ENCODE measurements at places on chromosomes 5 and 9.

DNA sequence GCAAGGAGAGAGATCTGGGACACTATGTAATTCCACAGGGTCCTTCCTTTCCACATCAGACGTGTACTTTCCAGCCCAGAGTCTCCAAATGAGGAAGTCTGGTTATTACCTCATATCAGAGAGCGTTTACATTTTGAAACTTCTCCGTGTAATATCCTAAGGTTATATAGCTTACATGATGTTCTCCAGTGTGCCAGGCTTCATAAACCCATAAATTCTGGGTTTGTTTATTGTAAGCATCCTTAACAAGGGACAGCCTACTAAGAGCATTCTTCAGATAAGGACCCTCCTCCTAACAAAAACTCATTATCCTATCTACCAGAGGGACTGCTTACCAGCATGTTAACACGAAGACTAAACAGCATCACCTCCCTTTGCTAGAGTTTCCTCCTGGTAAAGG is 17.9 kb downstream of the SRFBP1 start:
- no peak for DNase-seq

DNA sequence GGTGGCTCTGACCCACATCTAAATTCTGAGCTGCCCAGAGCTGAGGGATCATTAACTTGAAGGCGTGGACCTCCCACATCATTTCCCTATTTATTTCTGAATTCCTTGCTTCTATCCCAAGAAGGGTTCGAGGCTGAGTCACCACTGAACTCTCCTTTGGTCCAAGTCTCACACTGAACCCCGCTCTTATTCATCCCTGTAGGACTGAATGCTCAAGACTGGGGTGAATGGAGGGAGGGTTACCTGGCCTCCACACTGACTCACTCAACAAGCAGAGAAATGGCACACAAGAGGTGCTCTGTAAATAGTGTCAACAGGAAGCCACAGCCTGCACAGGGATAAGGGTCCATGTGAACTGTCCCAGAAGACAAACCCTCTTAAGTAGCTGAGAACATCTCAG is 79.1 kb upstream of the FSTL4 start:
- DNase-seq: no peak

DNA sequence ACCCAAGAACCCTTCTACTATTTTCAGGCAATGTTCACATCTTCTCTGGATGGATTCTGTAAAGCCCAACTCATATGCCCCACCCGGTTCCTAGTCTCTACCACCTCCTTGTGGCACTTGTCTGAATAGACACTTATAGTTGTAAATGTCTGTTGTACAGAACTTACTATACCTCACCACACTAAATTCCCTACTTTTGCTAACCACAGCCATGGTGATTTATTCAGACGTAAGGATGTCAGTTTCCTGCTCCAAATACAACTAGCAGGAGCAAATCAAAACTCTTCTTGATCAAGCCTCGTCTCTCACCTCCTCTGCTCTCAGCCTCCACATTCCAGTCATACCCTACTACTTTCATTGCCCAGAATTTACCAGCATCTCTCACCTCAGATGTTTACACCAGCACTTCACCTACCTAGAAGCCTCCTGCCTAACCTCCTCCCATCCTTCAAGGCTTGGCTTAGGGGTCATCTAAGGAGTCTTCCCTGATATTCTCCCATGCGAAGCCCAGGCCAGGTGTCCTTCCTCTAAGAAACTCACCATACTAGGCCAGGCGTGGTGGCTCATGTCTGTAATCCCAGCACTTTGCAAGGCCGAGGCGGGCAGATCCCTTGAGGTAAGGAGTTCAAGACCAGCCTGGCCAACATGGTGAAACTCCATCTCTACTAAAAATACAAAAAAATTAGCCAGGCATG is 75.5 kb downstream of the MAPKAP1 start:
- DNase-seq: no peak

- no peak for DNase-seq
Observed at GRCh38 chr5:111562561-111562960, 50.2 kb upstream of the STARD4 start.

DNA sequence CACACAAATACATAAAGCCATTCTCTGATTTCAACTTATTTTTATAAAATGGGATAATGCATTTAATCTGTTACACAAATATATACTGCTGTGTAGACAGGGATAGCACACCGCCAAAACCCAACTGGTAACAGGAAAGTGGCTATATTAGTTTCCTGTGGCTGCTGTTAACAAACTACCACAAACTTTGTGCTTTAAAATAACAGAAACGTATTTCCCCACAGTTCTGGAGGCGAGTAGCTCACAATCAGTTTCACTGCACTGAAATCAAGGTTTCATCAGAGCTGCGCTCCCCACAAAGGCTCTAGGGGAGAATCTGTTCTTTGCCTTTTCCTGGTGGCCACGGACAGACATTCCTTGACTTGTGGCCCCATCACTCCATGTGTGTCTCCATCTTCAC is 94.0 kb downstream of the MLLT3 start:
- DNase-seq: no peak

- DNase-seq: no peak
Observed at GRCh38 chr9:87734106-87734505, 8.2 kb downstream of the CTSL start.

DNA sequence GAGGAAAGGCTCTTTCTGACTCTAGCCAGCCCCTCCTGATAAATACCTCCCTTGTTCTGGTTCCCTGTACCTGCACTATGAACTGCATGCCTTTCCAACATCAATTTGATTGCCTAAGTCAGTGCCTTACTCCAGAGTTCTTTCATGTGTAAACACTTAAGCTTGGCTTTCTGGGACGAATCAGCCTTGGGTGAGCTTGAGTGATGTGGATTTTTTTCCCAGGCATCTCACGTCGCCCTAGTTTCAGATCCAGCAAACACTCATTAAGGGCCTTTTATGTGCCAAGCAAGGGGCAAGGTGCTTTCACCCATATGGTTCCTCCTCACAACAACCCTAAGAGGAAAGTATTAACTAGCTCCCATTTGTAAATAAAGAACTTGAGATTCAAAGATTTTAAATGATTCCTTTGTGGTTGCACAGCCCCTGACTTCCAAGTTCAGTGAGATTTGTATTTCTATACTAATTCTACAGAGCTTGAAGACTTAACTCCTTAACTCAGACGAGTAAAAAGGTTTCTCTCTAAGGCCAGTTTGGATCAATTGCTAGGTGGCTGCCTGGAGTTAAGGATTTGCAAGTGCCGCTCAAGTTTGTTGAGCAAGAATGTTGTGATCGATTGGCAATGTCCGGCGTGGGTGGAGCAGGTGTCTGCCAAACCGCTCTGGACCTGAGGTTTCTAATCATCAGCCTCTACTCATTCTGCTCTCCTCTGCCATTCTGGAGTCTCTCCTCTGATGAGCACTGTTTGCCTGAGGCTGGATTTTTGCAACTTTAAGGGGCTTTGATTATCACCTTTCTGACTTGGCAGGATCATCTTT is 20.2 kb upstream of the TJP2 start:
- no peak for DNase-seq

DNA sequence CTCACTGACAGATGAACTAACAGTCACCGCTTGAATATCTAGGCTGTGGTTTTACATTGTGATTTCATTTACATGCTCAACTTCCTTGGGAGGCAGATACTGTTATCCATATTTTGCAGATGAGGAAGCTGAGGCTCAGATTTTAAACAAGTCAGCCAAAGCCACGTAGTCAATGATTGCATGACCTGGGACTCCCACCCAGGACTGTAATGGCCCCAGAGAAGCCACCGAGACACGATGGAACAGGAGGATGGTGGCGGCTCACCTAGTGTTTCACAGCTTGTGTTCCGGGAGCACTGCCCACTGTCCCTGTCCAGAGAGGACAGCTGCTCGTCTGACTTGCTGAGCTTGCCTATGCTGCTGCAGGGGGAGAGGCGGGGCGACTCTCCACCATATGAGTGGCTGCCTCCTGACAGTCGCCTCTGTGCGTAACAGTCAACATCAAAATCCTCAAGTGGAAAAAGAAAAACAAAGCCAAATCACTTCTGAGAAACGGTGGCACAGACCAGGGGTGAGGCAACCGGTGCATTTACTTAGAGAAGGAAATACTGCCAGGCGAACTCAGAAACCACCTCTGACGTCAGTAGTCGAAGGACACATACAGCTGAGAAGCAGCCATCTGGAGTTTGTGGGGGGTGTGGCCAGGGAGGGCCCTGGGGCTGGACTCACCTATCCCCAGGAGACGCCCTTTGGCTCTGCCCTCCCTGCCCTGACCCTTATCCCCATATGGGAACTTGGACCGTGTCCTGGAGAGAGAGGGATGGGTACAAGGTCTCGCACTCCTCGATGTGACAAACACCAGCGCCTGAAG is 82.5 kb downstream of the PRRT1B start:
- DNase-seq: no peak

GRCh38 chr9:116980582-116981120 is 293.5 kb downstream of the TRIM32 start:
- no peak for DNase-seq

DNA sequence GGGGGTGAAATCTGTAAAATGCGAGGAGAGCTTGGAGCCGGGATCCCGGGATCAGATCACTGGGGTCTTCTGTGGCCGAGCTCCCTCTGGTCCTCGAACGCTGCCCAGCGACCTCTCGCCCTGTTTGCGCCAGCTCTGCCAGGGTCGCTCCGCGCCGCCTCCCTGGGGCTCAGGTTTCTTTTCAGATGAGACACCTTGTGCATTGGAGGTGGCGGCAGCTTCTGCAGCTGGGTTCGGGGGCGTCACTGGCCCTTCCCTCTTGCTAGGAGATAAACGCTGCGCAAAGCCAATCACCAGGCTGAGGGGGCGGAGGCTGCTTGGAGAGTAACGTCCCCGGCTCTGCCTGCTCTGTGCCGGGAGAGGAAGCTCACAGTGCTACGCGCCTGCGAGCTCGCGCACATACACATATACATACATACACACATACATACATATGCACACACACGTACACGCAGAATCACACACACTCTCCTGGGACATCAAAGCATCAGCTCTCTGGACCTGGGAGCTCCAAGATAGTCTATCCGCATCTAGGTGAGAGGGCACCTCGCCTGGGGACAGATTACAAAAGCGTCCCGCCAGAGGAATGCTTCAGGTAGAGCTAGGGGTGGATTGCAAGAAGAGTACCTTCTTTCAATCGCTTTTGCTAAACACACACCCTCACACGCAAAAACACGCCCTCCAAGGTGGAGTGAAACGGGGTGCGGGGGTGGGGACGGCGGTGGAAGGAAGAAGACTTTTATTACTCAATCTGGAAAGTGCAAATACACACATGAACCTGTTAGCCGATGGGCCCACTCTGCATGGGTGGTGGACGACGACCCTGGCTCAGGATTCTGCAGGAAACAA is at the start of gene ST8SIA4:
Gene ST8SIA4 (minus strand): TSS at position 244 of the 849 bp plus-strand sequence. CDS start 327 bp downstream, outside the sequence.
- no peak for DNase-seq
